ENCODE measurements at places on chromosomes 1 and 21.

DNA sequence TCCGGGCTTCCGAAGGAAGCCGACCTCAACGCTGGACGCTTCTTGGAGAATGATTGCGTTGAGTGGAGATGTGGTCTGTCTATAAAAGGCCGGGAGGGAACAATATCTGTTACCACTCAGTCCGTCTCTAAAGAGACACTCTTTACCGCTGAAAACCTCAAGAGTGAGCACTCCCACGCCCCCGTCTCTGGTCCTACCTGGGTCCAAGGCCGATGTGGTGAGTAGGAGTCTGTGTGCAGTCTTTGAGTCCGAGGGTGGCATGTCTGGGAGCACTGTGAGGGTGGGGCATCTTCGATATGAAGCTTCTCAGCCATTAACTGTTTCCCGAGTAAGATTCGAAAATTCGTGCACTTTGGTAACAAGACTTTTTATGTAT is 576 bp downstream of the ZFP69 start:
- DNase-seq, result no peak

GRCh38 chr1:13707164-13707563 is 7.2 kb downstream of the PRDM2 start:
- no peak for DNase-seq

DNA sequence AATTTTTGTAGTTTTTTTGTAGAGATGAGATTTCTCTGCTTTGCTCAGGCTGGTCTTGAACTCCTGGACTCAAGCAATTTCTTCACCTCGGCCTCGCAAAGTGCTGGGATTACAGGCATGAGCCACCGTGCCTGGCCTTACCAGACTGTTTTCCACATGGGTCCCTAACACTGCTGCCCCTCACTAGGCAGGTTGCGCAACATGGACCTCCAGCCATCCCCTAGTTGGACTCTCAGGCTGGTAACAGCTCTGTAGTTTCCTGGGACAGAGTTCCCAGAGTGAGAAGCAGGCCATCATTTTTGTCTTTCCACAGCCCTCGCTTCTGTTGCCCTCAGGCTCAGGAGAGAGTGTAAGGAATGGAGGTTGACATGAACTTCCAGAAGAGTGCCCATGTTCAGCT is 156.1 kb downstream of the CTH start:
- DNase-seq, result no peak

DNA sequence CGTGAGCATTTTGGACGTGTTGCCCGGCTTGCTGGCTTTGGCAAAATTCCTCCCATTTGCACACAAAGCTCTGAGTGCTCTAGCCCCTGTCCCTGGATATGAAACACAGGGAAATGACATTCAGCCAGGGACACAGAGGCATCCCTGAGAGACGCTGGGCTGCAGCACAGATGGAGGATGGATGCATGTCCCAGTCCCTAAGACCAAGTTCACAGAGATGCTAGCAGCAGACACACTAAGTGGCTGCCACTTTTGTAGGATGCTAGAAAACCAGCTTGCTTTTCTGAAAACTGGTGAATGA is 12.5 kb downstream of the ACTRT2 start:
- no peak for DNase-seq

DNA sequence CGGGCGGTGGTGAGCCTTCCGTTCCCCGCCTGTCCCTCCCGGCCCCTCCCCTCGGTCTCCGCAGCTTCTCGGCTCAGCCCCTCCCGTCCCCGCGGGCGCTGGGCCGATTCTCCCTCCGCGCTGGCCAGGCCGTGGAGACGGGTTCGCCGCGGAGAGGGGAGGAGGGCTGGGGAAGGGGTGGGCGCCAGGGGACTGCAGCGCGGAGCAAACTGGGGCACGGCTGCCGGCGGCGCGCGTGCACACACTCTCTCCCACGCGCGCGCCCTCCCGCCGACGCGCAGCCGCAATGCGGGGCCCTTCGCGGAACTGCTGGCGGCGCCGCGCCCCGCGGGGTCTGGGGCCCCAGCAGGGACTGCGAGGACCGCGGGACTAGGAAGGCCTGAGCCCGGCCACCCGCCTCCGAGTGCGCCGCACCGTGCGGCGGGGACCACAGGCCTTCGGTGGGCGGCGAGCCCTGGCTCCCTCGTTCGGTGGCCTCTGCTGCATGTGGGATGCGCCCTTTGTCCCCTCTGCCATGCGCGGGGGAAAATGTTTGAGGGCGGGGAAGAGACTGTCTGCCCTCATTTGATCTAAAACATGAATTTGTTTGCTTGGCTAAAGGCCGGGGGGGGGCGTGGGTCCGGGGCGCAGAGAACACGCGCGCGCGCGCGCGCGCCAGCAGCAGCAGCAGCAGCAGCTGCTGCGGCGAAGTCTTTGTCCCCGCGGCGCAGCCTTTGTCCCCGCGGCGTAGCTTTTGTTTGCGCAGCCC is 90.7 kb upstream of the VAMP3 start:
- DNase-seq, result peak; percentile 20

DNA sequence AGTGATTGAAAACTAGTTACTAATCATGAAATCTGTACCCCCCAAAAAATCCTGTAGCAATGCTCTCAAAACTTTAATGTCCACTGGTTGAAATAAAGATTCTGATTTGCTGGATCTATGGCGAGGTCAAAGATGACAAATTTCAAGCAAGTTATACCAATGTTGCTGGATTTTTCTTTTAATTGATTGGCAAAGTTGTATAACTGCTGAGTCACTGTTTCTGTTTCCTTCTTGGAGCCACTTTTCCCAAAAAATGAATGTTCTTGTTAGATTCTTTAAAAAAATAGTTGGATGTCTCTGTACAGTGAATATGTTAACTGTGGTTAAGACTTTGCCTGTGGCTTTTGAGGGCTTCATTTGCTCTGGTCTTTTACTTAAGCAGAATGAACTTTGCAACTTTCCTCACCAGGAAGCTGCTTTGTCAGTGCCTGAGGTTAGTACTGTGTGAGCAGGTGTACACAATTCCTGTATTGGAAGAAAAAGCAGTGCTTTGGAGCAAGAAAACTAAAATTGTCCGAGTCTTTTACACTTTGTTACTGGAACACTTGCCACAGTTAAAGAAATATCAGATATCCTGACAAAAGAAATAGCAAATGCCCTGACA is 1211.9 kb downstream of the MRPL39 start:
- no peak for DNase-seq

DNA sequence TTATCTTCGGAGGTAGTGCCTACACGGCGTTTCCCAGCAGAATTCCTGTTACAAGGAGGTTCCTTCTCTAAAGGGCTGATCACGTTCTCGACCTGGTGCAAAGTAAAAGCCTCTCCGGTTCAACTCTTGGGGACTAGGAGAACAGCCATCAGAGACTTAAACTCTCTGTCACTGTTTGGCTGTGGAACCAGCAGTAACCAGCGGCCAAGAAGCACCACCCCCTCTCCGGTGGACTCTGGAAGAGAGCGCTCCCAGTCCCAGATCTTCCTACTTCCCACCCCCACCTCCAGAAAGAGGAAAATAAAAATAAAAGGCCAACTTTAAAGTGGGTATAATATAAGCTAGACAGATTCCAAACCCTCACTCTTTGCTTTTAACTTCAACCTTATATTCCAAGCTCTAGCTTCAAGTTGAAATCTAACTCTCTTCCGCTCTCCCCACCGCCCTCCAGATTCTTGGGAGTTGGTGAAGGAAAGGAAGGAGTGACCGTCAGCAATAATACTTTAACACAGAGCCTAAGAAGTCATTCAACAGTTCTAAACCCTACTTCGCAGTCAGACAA is 2.9 kb downstream of the BRINP3 start:
- no peak for DNase-seq

DNA sequence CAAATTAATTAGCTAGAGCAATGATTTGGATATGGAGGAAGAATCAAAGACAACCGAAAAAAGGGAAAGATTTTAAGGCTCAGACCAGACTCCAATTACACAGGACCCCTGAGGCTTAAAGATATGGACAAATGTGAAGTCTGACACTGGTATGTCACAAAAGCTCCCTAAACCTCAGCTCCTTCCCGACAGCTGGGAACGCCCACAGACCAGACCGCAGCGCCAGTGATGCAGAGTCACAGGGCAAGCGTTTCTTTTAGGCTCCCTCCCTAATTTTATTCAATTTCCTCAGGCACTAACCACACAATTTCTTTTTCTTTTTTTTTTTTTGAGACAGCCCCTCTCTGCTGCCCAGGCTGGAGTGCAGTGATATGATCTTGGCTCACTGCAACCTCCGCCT is 40.2 kb downstream of the NID1 start:
- DNase-seq, result no peak

DNA sequence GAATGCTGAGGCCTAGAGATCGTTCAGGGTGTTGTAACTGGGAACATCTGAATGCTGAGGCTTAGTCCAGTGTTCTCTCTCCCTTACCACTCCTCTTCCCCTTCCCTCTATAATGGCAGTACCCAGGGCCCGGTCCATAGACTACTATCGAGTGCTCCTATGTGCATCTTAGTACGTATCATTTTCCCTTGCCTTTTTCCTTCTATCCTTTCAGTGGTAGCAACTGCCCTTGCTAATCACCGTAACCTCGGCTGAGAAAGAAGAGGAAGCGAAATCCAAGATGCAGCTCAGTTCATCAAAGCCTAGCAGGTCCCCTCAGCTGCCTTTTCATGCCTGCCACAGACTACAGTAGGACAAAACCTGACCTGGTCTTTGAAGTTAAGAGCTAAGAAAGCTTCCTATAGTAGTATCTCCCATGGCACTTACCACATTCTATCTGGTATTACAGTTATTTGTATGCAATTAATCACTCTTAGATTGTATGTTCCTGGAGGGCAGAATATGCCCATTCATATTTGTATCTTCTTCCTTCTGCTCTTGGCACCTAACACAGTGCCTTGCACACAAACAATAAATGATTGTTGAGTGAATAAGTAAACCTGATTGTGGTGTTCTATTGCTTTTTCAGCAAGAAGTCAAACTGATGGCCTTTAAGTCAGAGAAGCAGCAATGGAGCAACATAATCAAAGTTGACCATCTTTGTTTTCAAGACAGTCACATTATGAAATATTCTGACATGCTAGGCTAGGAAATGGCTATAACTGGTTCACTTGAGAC is 22.4 kb downstream of the CNIH4 start:
- DNase-seq, result peak; percentile 54

GRCh38 chr1:116814926-116815723 is 60.9 kb downstream of the CD2 start:
- no peak for DNase-seq

- DNase-seq, result no peak
Observed at GRCh38 chr1:2528016-2528415, 1.6 kb upstream of the PANK4 start.

DNA sequence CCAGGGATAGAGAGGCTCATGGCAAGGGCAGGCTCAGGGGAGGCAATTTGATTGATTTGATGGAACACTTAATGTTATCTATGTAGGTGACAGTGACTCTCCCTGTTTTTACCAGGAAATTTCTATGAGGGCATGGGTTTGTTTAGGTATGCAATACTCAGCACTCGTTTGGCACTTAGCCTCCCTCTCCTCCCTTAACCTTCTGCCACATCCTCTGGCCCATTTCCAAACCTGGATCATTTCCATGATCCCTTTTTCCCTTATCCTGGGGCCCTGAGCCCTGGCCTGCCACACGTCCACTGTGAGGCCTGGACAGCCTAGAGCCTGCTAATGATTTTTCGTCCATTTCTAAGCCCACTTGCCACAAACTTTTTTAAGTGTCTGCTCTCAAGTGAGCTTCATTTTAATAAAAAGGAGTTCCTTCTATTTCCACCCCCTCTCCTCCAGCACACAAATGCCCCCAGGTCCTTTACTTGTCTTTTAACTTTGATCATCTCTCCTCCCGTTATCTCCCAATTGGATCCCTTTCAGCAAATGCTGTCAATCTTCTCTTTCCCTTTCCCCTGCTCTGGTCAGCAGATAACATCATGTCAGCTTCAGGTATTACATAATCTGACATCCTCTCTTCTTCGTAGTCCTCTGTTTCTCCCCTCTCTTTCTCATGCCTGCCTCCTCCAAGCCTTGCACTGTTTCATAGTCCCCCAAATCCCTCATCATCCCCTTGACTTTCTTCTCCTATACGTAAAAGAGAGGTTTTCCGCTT is 37.8 kb upstream of the GADD45A start:
- no peak for DNase-seq

DNA sequence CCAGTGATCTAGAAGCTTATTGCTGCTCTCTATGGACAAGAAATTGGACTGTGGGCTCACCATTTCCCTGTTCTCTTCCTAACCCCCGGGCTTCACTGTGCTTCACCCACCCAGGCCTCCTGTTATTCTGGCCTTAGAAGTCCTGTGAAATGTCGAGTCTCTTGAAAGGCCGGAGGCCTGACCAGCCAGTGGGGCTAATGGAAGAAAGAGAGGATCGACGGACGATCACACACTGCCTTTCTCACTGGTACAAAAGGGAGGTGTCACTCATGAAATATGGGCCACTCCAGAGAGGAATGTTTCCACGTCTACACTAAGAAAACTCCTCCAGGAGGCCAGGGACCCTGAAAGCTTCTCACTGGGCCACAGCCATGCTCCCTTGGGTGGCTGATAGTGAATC is 36.1 kb downstream of the CACNA1S start:
- no peak for DNase-seq
